ENCODE measurements at places on chromosomes 3 and 15.

- DNase-seq = no peak
Measured at GRCh38 chr15:81111510-81112470, 22.3 kb upstream of the CFAP161 start.

- no peak for DNase-seq
Measured at GRCh38 chr3:47158208-47158607, 5.7 kb downstream of the SETD2 start.

GRCh38 chr3:13189639-13190377, 116.6 kb upstream of the IQSEC1 start:
- DNase-seq = no peak

- DNase-seq = no peak
Measured at GRCh38 chr15:89395996-89396395, 61.4 kb upstream of the POLG start.

GRCh38 chr3:67228136-67228535, 230.0 kb downstream of the KBTBD8 start:
- no peak for DNase-seq

GRCh38 chr15:85534031-85534430, 153.6 kb downstream of the AKAP13 start:
- no peak for DNase-seq

DNA sequence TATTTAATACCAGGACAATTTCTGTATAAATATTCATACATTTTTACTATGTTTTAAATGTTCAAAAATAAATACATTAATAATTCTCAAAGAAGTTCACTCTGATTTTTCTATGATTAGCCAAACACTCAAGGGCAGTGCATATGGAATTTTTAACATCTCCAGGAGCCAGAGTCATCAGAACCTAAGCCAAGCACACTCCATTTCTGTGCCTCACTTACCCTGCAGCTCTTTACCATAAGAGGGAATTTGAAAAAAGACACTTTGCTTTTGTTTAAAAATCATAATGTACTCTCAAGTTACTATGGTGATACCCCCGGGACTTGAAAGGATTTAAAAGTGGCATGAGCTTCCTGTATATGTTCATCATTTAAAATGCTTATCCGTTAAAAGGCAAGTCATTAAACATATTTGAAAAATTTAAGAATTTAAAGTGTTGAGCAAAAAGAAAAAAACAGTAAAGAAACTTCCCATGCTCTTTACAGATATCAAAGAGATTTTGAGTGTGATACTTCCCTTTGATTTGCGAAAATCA, 747.4 kb upstream of the NECTIN3 start:
- no peak for DNase-seq

DNA sequence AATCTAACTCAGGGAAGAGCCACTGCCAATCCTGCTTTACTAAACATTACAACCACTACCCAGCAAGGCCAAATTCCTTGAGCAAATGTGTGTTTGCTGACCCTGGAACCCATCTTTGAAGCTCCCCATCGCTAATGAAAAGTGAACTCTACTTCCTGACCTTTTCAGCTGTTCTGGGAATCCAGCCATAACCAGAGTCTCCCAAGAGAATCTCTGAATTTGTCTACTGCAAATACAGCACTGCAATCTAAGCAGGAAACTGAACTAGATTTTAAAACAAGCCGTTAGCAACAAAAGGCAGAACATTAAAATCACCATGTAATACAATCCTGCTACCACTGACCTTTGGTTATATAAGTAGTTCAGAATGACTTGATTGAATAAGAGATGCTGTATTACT, 309.2 kb downstream of the MAGI1 start:
- no peak for DNase-seq

Measured in effector CD8-positive, alpha-beta T cell (primary cell).